T1000 (cell line): ENCODE measurements at places on chromosomes 1 and 21.

DNA sequence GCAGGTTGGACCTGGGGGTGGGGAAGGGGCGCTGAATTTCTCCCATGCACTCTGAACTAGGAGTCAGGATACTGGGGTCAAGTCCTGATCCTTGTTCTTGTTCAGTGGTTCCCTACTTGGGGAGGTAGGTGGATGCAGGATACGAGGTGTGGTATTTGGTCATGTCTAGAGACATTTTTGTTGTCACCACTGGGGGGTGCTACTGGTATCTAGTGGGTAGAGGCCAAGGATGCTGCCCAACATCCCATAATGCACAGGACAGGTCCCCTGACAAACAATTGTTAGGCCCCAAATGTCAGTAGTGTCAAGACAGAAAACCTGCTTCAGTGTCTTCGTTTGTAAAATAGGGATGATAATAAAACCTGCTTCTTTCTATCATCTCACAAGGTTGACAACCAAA lies 259.0 kb upstream of the FOXD3 start:
- DNase-seq, result no peak

GRCh38 chr1:168347630-168348029 lies 67.0 kb downstream of the TBX19 start:
- no peak for DNase-seq

DNA sequence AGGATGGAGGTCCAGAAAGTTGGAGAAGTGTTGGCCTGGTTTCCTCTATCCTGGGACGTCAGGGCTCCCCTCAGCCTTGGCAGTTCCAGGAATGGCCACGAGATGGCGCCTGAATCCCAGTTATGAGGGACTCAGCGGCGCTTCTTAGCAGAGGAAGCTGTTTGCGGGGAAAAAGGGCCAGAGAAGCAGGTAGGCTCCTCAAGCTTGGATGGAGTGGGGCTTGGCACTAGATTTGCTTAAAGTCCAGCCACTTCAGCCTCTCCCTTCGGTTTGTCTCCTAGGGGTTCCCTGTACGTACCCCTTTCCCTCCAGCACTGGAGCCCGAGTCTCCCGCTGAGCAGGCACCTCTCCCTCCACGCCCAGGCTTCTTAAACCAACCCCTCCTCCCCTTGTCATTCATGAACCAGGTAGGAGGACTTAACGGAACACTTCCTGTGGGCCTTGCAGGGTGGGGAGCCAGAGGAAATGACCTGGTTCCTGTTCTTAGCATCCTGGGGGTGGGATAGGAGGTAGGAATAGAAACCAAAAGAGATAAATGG lies 32.0 kb upstream of the TENT5B start:
- DNase-seq, result peak; percentile 80

GRCh38 chr1:168977618-168978017 lies 128.9 kb upstream of the ATP1B1 start:
- DNase-seq, result no peak

DNA sequence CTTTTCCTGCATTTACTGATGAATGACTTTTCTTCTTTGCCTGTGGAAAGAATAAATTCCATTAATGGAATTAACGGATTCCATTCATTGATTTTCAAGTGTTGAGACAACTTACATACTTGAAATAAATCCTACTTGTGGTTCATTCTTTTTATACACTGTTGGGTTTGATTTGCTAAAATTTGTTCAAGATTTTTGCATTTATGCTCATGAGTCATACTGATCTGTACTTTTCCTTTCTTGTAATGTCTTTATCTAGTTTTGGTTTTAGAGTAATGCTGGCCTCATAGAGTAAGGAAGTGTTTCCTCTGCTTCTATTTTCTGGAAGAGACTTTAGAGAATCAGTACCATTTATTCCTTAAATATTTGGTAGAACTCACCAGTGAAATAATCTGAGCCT lies 14.4 kb downstream of the UROD start:
- DNase-seq, result no peak

DNA sequence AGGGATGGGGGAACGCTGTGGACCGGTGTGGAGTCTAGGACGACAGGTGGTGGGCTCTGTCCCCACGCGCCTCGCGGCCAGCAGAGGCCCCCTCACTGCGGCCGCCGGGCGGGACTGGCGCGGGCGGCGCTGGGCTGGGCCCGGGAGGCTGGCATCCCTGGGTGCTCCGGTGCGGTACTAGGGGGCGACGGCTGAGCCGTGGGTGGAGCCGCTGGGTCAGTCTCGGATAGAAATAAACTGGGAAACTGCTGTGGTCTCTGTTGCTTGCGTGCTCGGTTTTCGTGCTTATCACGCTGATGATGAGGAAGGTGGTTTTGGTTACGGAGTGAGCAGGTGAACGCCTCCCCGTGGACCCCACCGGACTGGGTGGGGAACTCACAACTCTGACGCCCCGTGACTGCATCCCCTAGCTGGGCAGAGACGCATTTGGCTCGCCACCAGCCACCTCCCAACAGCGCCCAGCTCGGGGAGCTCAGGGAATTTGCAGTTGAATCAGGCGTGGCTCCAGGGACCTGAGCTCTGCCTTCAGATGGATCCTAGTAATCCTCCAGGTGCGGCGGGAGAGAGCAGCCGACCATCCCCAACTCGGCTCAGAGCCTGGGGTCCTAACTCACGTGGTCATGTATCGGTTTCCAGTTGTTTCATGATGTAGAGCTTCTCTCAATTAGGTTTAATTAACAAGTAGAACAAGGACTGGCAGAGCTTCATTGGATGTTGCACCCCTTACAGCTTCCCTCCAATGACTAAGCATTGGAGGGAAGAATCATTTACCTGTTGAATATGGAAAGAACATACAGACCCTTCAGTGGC lies 32.1 kb downstream of the HSD17B7 start:
- no peak for DNase-seq

DNA sequence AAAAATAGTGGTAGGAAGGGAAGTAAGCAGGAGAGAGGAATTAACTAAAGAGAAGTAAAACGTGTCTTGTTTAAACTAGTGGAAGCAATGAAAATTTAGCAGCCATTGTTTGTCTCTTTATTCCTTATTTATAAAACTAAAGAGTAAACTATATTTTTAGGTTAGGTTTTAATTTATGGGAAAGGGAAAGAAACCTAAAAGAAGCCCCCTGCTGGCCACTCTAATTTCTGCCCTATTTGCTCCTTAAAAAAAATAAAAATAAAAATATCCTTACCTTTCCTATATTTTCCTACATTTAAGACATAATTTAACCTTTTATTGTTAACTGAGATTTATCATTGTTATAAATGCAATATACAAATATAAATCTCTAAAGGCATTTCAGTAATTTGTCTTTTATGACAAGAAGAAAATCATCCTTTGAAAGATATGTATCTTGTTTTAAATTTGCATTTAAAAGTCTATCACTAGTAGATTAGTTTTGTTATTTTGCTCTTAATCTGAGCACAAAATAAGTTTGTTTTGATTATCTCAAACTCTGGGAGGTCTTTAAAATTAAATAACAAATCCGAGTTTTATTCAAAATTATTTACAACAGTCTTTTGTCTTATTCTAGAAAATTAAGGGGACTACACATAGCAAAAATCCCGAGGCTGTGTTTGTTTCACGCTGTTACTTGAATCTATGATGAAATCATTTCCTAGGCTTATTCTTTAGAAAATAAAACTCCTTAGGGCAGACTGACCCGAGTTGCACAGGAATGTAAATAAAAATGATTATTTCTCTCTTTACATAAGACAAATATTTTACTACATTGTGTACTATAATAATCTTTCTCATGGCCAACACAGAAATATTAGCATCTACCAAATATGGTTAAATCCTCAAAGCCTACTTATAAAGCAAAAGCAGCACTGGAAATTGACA lies 201.7 kb downstream of the NRIP1 start:
- DNase-seq, result no peak

GRCh38 chr1:20470194-20470593 lies 15.8 kb downstream of the CAMK2N1 start:
- DNase-seq, result no peak

GRCh38 chr1:227604446-227604845 lies 41.1 kb downstream of the ZNF678 start:
- DNase-seq, result no peak

GRCh38 chr1:14094611-14095400 lies 394.8 kb downstream of the PRDM2 start:
- no peak for DNase-seq

- no peak for DNase-seq
Observed at GRCh38 chr1:155081472-155082300, 3.0 kb downstream of the EFNA3 start.
